ENCODE measurements at places on chromosomes 3 and 15.
A peak's percentile ranks its signal among the peaks of the same experiment; 100 is the strongest.

GRCh38 chr3:53585049-53585448 lies 90.6 kb downstream of the CACNA1D start:
- DNase-seq = no peak

DNA sequence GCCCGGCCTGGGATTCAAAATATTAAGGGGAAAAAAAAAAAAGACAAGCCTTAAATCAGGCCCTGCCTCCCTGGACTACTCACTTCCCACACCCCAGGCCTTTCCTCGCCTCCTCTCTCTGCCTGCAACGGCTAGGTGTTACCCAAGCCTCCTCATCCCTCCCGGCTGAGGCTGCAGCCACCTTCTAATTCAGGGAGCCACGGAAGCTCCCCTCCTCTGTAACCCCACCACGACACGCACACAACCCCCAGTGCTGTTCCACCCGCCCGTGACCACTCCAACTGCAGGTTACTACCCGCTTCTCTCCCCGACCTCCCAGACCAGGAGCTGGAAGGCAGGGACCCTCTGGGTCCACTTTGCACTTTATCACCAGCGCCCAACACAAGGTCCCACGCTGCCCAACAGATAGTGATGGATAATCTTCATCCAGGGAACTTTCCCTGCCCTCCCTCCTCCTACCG lies 936 bp downstream of the KIF7 start:
- DNase-seq = peak; percentile 17

- DNase-seq = peak; percentile 21
Observed at GRCh38 chr3:109648027-109648426, 310.7 kb upstream of the DPPA4 start.

- no peak for DNase-seq
Observed at GRCh38 chr3:52650439-52650838, 35.3 kb downstream of the PBRM1 start.

GRCh38 chr3:177894081-177894728 lies 642.0 kb upstream of the KCNMB2 start:
- DNase-seq = no peak

DNA sequence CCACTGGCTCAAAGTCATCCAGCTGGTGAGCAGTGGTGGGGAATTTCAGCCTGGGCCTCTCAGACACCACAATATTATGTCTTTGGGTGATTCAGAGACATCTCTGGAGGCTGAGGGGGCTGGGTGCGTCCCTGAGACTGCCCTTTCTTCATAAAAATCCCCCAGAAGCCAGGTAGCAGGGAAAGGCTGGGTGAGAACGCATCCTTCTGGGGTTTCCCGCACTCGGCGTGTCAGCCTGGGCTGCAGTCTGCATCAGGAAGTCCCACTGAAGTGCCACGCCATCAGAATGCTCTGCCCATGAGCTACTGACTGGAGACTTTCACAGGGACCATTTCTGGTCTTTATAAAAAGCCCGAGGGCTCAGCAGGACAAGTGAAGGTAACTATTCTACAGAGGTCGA lies 148.8 kb upstream of the SLC6A11 start:
- DNase-seq = no peak

- peak; percentile 91 for DNase-seq
Observed at GRCh38 chr15:63250312-63250965, 27.0 kb upstream of the APH1B start.

GRCh38 chr3:15783361-15783969 lies 14.3 kb downstream of the ANKRD28 start:
- DNase-seq = peak; percentile 72

DNA sequence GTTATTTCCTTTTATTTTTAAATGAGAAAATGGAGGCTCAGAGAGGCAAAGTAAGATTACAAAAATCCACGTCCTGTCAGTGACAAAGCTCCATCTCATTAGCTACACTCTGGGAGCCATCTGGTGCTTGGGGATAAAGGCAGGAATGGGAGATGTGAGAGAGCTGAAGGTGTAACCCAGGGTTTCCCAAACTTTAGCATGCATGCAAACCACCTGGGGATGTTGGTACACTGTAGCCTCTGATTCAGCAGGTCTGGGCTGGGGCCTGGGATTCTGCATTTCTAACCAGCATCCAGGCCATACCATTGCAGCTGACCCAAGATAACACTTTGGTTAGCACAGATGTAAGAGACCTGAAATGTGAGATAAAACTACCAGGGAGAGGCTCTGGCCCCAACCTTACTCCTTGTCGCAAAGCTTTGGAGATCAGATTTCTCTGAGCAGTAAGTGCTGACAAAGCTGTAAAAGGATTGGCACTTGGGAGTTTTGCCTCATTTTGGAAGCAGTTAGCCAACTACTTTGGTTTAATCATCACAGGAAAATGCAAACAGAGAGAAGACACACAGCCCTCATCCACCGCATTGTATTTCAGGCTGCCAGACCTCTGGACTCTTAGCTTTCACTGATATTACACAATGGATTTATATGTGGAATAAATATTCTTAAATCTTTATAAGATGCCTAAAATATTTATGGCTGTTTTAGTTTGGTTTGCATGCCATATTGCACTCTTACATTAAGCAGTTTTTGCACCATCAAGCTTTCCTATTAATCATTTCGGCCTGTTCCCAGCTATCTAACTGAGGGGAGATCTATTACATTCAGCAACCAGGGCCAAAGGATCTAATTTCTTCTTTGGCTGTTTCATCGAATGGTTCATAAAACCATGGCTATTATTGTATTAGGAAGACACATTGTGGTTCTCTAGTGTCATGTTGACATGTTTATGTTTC lies 263.0 kb downstream of the EBLN2 start:
- no peak for DNase-seq

DNA sequence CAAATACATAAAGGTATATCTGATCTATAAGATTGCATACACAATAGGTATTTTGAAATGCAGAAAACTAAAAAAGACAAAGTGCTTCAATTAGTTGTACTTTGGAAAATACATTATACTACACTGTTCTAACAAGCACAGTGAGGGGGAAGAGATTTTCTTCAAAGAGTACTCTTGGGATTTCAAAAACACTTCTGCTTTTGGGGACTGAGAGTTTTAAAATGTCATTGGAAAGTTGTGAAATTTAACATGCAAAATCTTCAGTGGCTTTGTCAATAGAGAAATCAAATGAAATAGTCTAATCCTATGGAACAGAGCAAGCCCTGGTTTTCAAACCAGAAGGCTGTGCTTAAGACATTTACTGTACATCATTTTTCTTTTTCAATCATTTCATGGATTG lies 322.2 kb upstream of the SEMA6D start:
- DNase-seq = no peak

DNA sequence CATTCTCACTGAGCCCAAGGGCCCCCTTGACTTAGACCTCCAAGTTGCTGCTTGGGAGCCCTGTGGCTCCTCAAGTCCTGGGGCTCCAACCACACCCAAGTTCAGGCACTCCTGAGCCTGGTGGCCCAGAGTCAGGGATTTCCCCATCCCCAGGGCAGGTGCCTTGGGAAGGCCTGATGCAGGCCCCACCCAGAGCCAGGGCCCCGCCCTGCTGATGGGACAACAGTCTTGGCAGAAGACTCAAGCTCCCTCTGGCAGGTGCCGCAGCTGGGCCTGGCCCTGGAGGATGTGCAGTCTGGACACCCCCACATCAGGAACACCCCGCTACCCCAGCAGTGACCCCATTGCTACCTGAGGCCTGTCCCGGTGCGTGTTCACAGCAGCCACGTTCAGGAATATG lies 17.7 kb upstream of the SHISA5 start:
- no peak for DNase-seq

GRCh38 chr3:58463181-58463941 lies 28.5 kb upstream of the KCTD6 start:
- peak; percentile 68 for DNase-seq

DNA sequence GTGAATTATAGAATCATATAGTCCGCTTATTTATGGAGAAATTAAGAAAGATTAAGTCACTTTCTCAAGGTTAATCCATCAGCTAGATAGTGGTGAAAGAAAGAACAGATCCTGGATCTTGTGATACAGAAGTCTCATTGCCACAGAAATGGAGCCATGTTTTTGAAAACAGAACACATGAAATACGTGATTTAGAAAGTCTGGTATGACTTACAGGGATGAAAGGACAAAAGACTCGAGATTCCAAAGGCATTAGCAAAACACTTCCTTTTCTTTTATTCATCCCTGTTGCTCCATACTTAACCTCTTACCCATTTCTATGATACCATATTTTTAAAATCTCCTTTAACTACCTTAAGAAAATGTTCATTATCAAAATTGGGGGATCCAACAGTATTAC lies 40.0 kb upstream of the TEX9 start:
- no peak for DNase-seq

GRCh38 chr3:38957296-38957695 lies 94.4 kb downstream of the SCN11A start:
- DNase-seq = no peak

DNA sequence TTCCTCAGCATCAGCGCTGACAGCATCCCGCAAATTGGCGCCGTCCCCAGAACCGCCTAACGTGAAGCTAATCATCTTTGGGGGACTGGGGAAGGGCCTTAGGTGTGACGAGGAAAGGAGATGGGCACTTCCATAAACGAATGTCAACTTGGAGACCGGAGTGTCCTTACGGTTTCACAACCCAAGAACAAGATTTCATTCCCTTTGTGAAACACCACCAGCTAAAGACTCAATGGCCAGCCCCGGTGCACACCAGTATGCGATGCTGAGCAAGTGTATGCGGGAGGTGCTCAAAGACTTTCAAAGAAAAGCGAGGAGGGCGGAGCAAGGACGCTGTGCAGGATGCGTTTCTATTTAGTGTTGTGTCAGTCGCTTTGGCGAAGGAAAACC lies 759 bp upstream of the TTBK2 start:
- DNase-seq = peak; percentile 24

DNA sequence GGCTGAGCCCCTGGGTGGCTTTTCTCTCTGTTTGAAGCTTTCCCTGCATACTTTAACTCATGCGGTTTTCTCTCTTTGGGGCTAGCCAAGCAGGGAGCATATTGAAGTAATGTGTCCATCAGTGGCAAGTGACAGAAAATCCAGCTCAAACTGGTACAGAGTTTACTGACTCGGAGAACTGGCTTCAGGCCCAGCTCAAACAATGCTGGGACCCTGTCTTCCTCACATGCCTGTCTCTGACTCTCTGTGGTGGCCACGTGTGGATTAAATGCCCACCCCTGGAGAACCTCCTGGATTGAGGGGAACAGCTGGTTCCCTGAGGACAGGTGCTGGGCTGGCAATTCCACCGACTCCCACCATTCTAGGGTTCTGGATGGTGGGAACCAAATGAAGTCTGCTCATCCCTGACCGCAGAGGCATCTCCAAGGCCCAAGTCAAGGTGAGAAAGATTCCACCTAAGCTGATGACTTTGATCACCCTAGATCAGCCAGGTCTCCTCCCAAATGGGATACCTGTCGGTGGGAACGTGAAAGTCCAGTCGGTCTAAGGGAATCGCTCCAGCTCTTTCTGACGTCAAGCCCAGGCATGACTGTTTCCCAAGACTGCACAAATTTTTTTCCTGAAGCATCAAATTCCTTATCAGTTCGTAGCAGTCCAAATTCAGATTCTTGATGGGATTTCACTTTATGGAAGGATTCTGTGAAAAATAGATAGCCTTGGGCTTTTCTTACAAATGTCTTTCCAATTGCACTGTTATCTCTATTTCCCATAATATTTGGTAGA lies 16.3 kb upstream of the HDAC11 start:
- no peak for DNase-seq

- DNase-seq = no peak
Observed at GRCh38 chr15:93519599-93519998, 430.6 kb upstream of the RGMA start.

DNA sequence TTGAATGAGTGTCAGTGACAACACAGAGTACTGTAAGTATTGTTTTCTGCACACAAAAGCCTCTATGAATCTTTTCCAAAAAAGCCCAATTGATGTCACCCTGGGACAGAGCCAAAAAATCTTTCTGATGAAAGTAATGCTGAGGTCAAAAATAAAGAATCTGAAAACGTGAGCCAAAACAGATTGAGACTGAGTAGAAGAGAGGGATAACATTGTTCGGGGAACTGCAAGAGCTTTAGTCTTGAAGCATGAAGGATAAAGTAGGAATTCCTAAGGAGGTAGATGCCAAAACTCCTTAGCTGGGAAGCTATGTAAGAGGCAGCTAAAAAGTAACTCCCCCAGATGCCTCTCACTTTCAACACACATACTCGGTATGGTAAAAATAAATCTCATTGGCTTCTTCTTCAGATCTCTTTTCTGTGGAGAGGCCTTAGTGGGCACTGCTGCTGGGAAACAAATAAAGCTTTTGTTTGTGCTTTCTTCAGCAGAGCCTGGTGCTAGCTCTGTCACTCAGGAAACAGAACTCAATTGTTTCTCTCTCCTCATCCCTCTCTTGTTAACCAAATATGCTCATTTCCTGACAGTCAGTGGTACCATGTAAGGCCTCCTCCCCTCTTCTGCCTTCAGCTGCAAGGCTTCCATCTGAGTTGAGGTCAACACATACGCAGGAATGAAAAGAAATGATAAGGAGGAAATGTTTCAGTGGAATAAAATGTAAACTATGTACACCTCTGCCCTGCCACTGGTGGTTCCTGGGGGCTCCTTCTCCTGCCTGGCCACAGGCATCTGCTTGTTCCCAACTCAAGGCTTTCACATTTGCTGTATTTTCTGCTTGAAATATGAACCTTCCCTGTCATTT lies 58.1 kb downstream of the CD200 start:
- DNase-seq = peak; percentile 81

- DNase-seq = peak; percentile 93
Observed at GRCh38 chr3:11558002-11558401, 85.7 kb downstream of the VGLL4 start.

DNA sequence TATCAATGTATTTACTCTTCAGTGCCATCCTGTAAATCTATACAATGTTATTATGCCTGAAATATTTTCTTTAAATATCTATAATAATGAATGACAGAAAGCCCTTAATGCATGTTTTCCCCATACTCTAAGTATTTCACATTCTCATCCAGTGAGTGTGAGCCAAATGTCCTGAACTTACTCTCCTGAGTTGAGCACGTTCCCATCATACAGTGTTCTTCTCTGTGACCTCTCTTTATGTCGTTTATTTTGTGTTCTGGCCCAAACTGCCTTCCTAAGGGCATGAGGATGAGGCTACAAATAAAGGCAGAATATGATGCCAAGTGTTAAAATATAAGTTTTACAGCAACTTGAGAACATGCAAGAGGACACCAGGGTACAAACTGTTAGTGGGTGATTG lies 3.3 kb downstream of the OSBPL10 start:
- no peak for DNase-seq

GRCh38 chr3:133264920-133265319 lies 134.9 kb upstream of the BFSP2 start:
- DNase-seq = no peak

DNA sequence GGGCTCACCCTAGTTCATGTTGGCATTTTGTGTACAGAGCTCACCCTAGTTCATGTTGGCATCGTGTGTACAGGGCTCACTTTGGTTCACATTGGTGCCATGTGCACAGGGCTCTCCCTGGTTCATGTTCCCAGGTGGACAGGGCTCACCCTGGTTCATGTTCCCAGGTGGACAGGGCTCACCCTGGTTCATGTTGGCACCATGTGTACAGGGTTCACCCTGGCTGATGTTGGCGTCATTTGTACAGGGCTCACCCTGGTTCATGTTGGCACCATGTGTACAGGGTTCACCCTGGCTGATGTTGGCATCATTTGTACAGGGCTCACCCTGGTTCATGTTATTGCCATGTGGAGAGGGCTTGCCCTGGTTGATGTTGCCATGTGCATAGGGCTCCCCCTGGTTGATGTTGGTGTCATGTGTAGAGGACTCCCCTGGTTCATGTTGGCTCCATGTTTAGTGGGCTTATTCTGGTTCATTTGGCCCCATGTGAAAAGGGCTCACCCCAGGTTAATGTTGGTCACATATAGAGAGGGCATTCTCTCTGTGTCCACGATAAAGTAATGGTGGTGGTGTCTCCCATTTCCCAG lies 31.7 kb upstream of the NR2C2 start:
- no peak for DNase-seq

GRCh38 chr3:83524901-83525300 lies 1433.9 kb upstream of the CADM2 start:
- no peak for DNase-seq

Data from mesenchymal stem cell (in vitro differentiated cells and primary cell).